HS-5 (cell line): ENCODE measurements at places on chromosomes 5 and 9.

- no peak for DNase-seq
Observed at GRCh38 chr9:83569326-83569725, 31.1 kb upstream of the FRMD3 start.

- no peak for DNase-seq
Observed at GRCh38 chr9:126320158-126320922, 6.3 kb upstream of the MVB12B start.

DNA sequence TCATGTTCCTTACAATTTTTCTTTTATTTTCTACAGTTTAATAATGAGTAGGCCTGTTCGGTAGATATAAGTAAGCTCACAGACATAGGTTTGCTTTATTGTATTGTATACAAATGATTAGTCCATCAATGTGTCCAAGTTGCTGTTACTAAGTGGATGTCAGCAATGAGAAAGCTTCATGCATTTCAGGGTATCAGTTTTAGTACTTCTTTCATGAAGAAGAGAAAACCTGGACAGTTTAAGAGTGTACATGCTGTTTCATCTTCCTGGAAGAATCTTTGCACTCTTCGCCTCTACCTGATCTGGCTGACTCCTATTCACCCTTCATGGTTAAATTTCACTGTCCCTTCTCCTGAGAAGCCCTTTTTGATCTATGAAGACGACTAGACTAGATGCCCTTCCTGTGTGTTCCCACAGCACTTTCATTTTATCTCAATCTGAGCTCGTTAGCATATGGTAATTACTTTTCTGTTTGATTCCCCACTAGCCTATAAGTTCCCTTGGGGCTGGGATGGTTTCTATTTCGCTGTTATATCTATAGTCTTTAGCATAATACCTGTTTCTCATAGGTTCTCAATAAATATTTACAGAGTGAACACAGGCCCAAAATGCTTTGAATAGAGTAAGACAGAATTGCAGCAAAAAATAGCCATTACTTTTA lies 70.7 kb downstream of the CETN3 start:
- DNase-seq, result no peak

- DNase-seq, result no peak
Observed at GRCh38 chr9:72476100-72476499, 45.3 kb upstream of the TMC1 start.

- DNase-seq, result no peak
Observed at GRCh38 chr5:93245226-93245625, 335.8 kb downstream of the NR2F1-AS1 start.

DNA sequence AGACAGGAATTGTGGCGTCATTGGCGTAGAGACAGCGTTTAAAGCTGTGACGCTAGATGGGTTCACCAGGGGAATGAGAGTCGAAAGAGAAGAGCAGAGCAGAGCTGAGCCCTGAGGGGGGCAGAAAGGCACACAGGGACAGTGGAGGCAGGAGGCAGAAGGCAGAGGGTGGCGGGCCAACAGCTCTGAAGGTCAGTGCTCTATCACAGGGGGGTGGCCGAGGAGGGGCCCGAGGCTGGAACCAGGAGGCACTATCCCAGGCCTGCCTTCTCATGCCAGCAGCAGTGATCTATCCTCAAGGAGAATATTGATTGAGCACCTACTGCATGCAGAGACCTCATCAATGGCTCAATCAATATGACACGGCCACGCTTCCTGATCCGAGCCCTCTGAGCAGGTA lies 132.4 kb downstream of the KCNIP1 start:
- no peak for DNase-seq

- no peak for DNase-seq
Observed at GRCh38 chr5:181203777-181204112, 1.3 kb downstream of the TRIM7 start.

- DNase-seq, result no peak
Observed at GRCh38 chr5:103360475-103360874, 101.9 kb downstream of the MACIR start.

DNA sequence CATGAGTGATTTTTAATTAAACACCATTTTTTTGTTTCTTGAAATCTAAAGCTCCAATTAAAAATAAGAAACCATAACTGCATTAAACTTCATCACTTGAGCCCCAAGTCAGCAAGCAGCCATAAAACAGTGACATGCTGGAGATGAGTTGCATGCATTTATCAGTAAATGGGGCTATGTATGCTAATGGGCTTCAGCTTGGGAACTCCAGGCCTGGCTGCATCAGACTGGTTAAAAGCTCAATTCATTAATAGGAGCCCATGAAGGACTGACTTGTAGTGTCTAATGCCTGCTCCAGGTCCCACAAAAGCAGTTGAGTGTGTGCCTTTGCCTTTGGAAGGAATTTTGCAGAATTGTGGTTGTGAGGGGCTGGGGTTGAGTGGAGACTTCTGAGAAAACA lies 33.6 kb upstream of the GPR151 start:
- DNase-seq, result no peak

DNA sequence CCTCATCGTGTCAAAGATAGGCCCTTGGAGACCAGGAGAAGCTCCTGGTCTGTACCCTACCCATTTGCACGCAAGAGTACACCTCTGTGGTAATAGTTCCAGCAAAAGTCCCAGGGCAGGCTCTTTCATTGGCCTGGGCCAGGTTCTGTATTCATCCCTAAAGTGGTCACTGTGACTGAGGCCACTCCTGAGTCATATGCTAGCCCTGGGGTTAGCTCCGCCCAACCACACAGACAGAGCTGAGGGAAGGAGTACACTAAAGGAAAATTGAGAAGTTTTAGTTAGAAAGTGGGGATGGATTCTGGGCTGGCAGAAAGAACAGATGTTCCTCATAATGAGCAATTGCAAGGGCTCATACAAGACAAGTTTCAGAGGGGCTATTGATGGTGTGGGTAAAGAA lies 206.7 kb downstream of the ARHGAP26 start:
- no peak for DNase-seq

DNA sequence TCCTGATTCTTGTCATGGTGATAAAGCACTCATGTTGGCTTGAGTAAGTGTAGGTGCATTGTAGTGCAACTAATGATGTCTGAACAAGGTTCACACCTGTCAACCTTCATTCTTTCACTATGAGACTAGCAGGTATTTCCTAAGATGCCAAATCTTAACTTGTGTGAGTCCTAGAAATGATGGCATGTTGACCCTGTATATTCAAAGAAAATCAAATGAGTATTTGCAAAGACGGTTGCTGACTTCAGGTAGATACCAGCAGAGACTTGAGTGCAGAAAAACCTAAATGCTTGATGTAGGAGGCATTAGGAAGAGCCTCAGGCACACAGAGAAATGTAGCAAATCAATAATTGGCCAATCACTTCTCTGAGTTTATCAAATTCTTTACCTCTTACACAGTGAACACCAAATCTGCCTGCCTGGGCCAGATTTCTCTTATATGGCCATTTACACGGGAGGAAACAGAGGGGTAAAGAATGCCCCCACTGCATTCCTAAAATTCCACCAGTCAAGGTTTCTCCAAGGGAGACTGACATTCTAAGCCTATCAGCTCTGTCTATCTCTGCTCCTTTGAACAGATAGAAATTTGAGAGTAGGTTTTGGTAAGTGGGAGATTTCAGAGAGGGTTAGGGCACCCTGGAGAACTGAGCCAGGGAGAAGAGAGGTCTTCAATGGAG lies 488.6 kb upstream of the WWC1 start:
- peak; percentile 68 for DNase-seq

DNA sequence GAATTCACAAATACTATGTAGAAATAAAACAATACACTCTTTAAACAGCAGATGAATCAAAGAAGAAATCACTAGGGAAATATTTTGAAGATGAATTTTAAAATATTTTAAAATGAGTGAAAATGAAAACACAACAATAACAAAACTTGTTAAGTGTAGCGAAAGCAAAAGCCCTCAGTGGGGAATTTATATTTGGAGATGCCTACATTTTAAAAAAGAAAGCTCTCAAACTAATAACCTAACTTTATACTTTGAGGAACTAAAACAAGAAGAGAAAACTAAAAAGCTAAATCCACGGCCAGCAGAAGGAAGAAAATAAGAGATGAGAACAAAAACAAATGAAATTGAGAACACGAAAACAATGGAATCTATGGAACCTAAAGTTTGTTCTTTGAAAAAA lies 22.7 kb downstream of the SPDL1 start:
- DNase-seq, result no peak

- no peak for DNase-seq
Observed at GRCh38 chr9:124720429-124721108, 50.5 kb downstream of the NR6A1 start.

GRCh38 chr5:103827976-103828375 lies 265.4 kb upstream of the NUDT12 start:
- no peak for DNase-seq

GRCh38 chr5:40733434-40733833 lies 22.3 kb downstream of the TTC33 start:
- DNase-seq, result no peak

DNA sequence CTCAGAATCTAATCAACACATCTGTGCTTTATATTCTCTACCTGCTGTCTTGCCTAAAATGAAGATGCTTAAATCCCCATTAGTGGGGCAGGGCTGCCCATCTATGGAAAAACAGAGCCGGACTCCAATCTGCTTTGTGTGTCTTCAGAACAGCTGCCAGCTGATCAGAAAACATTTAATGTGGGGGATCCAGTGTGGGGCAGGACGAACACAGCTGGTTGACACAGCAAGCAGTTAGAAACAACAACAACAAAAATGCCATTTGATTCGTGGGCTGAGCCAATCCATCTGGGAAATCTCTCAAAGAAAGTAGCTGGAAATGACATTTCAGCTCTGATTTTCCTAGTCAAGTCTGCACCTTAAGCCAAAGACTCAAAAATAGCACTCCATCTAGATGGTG lies 99.8 kb downstream of the PPP2R2B start:
- no peak for DNase-seq

DNA sequence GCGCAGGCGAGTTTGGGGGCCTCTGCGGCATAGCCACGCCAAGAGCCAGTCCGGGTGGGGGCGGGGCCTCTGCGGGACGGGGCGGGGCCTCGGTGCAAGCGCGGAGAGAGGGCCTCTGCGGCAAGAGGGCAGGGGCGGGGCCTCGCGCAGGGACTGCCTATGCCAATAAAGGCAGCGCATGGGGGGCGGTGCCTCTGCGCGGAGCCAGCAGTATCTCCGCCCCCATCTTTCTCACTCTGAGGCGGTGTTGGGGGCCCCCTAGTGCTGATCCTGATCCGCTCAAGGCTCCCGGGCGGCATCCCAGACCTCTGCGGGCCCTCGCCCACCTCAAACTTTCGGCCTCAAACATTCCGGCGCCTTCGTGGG lies 9.2 kb upstream of the GPRIN1 start:
- no peak for DNase-seq

- no peak for DNase-seq
Observed at GRCh38 chr9:127712371-127712770, 3.1 kb downstream of the PTRH1 start.

- no peak for DNase-seq
Observed at GRCh38 chr5:107957051-107957450, 286.3 kb upstream of the EFNA5 start.

DNA sequence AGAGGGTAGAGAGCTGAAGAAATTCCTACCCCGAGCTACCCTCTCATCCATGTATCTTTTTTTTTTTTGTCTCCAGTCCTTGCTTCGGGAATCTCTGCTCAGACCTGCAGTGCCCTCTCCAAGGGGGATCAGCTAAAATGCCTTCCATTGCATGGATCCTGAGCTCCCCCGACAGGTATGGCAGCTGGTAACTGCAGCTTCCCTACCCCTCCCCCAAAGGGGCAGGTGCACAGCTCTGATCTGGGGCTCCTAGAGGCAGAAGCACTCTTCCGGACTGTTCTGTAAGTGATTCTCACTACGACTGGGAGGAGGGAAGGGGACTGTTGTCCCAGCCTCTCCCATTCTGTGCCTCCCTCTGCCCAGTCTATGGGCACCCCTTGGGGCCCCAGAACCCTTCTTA lies 169.6 kb downstream of the MELK start:
- no peak for DNase-seq

- DNase-seq, result no peak
Observed at GRCh38 chr9:109751253-109751652, 28.7 kb upstream of the PALM2AKAP2 start.

DNA sequence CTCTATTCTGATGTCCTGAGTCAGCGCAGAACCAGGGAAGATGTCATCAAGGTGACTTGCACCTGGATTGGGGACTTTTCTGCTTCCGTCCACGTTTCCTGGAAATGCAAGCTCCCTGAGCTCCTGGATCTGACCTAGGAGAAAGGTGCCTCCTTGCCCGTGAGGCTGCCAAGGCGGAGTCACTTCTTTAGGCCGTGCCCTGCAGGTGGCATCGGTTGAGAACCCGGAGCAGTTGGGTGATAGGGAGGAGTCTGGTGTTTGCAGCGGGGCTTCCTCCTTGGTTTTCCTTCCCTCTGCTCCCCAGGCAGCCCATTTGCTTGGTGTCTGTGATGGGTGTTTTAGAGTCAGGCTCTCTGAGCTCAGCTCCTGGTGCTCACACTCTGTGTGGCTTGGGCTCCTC lies 15.2 kb downstream of the NANS start:
- no peak for DNase-seq

DNA sequence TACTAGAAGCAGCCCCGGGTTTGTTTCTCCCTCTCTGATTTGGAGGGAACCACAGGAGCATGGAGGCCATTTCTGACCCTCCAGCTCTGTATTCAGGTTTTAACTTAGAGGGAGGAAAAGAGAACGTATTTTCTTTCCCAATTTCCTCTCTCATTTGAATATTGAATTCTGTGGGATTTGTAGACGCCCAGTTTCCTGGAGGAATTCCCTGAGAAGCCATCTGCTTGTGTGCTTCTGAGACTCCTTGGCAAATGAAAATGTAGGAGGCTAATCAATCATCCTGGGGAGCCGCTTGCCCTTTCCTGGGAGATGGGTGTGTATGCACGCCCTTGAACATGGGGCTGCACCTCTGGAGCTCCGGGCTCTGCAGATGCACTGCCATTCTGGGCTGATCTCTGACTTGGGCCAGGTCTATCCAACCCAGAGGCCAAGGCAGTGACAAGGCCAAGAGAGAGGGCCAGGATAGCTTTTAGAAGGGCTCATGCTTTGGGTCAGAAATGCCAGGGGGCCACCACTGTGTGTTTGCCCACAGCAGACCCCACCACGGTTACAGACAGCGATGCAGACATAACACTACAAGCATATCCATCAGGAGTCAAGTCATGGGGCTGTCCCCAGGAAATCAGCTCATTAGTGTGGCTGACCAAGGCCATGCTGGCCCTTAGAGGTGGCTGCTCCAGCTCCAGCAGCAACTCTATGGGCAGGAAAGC lies 174.5 kb downstream of the C5orf15 start:
- no peak for DNase-seq

DNA sequence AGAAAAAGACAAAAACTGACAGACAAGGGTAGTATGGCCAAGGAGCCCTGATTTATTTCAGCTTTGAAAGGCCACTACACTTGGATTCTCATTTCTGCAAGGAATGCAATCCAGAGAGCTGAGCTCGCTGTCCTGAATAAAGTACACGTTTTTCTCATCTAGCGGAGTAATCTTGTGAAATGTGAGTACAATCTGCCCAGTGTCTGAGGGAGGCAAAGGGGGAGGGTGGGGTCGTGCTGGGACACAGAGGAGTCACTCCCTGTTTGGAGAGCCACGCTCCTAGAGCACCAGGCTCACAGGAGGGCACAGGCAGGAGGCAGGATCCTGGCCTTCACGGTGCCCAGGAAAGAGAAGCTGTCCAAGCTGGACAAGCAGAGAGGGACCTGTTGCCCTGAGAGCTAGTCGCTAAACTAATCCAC lies 51.0 kb upstream of the IFNK start:
- DNase-seq, result no peak

GRCh38 chr5:170254056-170254455 lies 21.3 kb downstream of the C5orf58 start:
- no peak for DNase-seq

GRCh38 chr9:16883586-16883985 lies 13.1 kb upstream of the BNC2 start:
- no peak for DNase-seq
